ENCODE measurements at places on chromosomes 16 and 17. TPM values are rescaled to one million over a fixed set of nuclear protein-coding genes. Genes with fewer than 3 reads are reported as not detected.

GRCh38 chr17:80769936-80770625 is 221.6 kb upstream of the CHMP6 start:
- DNase-seq: no peak

DNA sequence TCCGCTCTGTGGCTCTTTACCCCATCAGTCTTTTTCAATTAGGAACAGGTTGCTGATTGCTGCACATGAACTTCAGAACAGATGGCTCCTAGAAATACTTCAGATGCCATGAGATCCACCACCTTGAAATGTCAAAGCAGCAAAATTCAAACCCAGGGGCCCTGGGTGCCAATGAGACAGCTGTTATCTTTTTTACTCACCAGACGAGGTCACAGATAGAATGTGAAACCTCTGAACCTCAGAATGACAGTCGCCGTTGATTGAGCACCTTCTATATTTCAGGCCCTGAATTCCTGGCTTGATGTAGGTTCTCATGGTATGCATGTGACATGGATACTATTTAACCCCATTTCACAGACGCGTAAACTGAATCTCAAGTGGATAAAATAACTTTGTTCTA is 63.0 kb downstream of the MAF start:
- DNase-seq: no peak

KRT15 gene
- 1.8 TPM for total RNA-seq

GRCh38 chr16:79451196-79451816 is 149.2 kb downstream of the MAF start:
- no peak for DNase-seq

Measured in omental fat pad (tissue), 4 donors.